ENCODE measurements at places on chromosomes 13 and 19.

DNA sequence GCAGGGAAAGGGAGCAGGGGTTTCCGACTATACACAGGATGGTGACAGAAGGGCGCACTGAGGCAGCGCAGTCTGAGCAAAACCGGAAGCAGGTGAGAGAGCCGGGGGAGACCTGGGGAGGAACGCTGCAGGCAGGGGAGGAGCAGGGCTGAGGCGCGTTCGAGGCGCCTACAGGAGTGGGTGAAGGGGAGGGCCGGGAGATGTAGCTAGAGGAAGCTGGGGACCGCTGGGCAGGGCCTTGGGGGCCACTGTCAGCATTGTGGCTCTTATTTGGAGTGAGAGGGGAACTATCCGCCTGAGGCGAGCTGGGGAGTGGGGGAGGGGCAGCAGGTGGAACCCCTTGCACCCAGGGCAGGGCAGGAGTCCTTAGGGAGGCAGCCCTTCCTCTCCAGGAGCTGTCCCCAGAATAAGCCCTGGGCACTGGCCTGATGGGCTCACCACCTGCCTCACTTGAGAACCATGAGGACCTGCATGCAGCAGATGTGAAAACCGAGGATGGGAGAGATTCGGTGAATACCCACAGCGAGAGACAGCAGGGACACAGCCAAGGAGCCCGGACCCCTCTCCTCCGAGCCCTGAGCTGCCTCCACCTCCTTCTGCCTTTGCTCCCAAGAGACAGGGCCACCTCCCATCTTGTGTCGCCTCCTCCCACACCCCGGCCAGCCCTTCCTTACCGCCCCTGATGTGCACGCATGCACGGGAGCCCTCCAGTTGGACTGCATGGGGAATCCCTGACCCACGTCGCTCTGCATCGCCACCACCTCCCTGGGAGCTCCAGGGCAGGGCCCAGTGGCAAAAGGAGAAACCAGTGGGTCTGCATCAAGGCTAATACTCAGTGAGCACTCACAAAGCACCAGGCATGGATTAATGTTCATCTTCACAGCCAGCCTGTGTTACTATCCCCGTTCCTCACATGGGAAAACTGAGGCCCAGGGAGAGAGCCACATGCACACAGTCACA is 10.3 kb downstream of the AKT2 start:
- DNase-seq, result no peak

GRCh38 chr13:100594255-100594654 is 5.7 kb upstream of the GGACT start:
- DNase-seq, result no peak

DNA sequence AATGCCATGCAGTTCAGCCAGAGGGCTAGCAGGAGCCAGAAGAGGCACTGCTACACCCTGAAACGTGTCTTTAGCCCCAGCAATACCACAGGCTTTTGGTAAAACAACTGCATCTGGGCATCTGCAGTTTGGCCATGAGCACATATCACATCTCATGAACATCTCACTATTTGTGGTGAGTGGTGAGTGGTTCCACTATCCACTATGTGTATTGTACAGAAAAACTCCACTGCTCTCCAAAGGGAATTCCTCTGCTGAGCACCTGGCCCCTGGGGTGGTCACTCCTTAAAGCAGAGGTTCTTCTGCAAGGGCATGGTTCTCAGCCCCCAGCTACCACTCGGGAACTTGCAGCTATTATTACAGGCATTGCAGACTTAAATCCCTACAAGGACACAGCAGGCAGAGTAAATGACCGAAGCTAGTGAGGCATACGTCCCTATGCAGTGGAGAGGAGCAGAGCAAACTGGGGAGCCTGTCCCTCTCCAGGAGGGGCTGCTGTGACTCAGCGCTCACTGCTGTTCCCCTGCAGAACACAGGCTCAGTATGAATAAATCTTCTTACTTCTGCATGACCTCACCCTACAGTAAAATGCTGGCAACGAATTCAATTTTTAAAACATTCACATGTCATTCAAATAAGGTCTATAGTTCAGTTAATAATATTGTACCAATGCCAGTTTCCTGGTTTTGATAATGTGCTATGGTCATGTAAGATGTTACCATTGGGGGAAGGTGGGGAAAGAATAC is 332.4 kb upstream of the ZNF507 start:
- no peak for DNase-seq

DNA sequence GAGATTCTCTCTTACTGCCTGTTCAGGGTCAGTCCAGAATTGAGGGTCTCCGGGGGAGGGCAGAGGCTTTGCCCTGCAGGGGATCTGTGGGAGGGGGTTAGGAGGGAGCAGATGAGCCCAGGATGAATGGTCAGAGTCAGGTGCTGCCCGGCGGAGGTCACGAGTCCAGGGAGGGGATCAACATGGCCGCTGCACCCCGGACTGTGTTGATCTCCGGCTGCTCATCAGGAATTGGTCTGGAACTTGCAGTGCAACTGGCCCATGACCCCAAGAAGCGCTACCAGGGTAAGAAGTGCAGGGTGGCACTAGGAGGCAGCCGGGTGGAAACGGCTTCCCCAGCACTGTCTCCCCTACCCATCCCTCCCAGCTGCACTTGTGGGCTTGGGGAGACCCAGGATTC is at the start of gene RDH8:
Gene RDH8 (plus strand): TSS at position 168 of the 400 bp plus-strand sequence. CDS start 15 bp downstream, at position 183.
- peak; percentile 38 for DNase-seq

- DNase-seq, result no peak
Measured at GRCh38 chr19:10920781-10921180, 7.7 kb downstream of the YIPF2 start.

DNA sequence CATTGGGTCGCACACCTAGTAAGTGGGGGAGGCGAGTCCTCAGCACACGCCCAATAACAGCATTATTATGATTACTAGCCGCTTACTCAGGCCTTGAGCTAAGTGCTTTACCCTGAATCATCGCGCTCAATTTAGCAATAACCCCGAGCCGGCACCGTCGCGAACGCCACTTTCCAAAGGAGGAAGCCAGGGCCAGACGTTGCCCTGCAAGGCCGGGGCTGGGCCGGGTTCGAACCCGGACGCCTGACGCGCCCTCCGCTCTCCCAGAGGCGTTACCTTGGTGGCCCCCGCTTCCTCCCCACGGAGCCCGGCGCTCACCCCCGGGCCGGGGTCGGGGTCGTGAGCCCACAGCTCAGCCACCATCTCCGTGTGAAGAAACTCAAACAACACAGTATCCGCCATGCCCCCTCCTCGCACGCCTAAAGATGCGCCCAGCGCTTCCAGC is at the start of gene TRAPPC6A:
Gene TRAPPC6A (minus strand): TSS at position 421 of the 445 bp plus-strand sequence. CDS start 19 bp downstream, at position 402.
- no peak for DNase-seq

DNA sequence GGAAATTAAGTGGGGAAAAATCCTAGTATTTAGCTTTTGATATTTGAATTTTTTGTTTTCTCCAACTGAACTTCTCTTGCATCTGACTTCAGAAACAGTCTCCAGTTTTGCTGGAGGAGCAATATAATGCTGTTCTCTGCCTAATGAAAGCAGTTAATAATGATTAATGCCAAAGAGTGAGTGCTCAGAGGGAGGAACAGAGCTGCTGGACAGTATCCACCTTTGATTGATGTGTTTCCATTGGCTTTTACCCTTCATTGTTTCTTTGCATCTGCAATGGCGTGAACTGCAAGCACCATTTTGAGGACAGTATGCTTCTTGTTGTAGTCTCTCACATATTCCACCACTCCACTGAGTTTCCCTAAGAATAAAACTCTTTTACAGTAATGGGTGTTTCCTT is 193.4 kb downstream of the ITGBL1 start:
- DNase-seq, result no peak

GRCh38 chr13:23731709-23732108 is 157.5 kb downstream of the MIPEP start:
- no peak for DNase-seq

DNA sequence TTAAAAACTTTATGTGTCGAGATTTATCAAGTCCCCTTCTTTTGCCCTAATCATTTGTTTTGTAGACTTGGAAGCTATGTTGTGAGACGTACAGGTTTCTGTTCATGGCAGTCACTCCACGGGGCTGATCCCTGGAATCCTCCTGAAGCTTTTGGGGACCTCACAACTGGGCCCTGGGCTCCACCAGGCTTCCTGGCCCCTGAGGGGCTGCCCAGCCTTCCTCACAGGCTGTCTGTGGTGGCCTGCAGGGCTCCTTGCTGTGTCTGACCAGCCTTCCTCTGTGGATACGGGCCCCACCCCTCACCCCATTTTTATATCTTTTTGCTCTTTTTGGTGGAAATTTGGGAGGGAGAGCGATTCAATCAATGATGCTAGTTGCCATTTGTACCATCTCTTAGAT is 38.1 kb downstream of the CHST8 start:
- no peak for DNase-seq

DNA sequence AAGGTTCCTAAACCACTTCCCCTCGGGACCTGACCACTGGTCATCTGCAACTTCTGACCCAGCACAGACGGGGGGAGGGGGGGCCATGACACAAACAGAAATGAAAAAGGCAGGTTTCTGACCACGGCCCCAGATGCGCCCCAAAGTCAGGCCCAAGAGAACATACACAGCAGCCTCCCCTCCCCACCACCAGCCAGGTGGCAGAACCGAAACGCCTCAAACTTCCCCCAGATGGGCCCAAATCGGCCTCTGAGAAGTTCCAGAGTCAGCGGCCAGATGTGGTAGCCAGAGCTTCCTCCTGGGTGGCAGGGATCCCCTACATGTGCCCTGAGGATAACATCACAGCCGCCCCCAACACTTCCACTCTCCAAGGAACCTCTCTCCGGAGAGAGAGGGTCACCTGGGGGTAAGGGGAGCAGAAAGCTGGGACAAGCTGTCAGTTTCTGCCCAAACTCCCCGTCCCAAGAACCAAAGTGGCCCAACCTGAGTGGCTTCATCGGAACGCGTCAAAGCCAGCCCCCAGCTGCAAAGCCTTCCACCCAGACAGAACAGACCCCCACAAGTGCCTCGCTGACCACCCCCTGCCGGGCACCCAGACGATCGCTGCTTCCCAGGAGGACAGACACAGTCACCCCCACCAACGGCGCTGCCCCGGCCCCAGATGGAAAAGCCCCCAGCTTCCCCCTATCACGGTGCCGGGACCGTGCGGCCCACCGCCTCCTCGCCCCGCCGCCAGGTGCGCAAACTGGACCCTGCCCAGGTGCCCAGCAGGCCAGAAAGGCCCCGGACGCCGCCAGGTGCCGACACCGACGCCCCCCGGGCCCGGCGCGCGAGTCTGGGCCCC is 800 bp downstream of the ELL start:
- DNase-seq, result no peak

GRCh38 chr19:23345838-23346237 is 49.4 kb downstream of the ZNF91 start:
- no peak for DNase-seq

GRCh38 chr13:33611121-33611805 is 206.7 kb upstream of the RFC3 start:
- no peak for DNase-seq

- no peak for DNase-seq
Measured at GRCh38 chr19:36999313-36999712, 78.9 kb upstream of the ZNF420 start.

- no peak for DNase-seq
Measured at GRCh38 chr19:29520390-29520789, 5.4 kb upstream of the VSTM2B start.

- DNase-seq, result no peak
Measured at GRCh38 chr19:17121736-17122293, 46.2 kb downstream of the MYO9B start.

GRCh38 chr19:10587022-10587838 is at the start of gene AP1M2:
Gene AP1M2 (minus strand): TSS chr19:10587312. CDS start chr19:10587231, 81 bp downstream.
- no peak for DNase-seq

DNA sequence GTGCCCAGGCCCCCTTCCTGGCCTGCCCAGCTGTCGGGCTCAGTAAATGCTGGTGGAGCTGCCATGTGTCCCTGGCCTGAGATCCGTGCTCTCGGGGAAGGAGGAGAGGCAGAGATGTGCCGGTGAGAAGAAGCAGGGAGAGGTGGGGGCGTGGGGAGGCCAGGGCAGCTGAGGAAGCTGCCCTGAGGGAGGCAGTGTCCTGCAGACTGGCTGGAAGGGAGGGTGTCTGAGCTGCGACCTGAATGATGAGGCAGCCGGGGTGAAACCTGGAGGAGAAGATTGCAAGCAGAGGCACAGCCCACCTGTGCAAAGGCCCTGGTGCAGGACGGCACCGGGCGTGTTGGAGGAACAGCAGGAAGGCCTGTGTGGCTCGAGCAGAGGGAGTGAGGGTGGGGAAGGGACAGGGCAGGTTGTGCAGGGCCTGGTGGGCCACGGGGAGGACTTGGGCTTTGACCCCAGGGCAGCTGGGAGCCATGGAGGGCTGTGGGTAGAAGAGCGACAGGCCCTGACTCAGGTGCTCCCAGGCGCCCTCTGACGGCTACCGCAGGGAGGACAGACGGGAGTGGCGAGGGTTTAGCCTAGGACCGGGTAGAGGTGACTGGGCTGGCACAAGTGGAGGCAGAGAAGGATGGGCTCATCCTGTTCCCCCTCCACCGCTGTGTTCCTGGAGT is 14.0 kb upstream of the CELF5 start:
- DNase-seq, result peak; percentile 82

GRCh38 chr19:38977445-38978325 is 2.1 kb upstream of the FBXO17 start:
- no peak for DNase-seq

GRCh38 chr19:14342809-14343208 is 38.4 kb upstream of the ADGRE5 start:
- no peak for DNase-seq

GRCh38 chr13:41720839-41721561 is 239.9 kb downstream of the VWA8 start:
- DNase-seq, result no peak

DNA sequence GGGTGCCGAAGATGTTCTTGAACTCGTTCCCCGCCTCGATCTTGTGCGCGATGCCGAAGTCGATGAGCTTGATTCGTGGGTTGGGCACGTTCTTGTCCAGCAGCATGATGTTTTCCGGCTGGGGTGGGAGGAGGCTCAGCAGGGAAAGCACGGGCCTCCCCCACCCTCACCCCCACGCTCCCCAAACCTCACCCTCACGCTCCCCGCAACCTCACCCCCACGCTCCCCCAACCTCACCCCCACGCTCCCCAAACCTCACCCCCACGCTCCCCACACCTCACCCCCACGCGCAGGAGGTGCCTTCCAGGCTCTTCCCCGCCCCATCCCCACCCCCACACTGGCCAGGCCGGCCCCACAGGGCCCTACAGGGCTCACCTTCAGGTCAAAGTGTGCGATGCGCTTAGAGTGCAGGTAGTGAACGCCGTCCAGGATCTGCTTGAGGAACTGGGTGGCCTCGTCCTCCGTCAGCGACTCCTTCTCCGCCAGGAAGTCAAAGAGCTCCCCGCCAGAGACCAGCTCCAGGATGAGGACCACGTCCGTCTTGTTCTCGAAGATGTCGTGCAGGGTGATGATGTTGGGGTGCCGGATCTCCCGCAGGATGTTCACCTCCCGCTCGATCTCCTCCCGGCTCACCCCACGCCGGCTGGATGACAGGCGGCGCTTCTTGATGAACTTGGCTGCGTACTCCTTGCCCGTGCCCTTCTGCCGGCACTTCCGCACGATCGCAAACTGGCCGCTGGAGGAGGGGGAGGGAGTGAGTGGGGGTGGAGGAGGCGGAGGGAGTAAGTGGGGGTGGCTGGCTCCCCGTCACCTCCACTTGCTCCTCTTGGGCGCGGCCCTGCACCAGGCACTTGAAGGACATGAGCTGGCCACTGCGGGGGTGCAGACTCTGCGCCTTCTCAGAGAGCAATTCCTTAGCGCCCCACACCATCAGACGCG is 6.4 kb downstream of the DAPK3 start:
- DNase-seq, result no peak
